ENCODE measurements at places on chromosomes 1 and 21.

DNA sequence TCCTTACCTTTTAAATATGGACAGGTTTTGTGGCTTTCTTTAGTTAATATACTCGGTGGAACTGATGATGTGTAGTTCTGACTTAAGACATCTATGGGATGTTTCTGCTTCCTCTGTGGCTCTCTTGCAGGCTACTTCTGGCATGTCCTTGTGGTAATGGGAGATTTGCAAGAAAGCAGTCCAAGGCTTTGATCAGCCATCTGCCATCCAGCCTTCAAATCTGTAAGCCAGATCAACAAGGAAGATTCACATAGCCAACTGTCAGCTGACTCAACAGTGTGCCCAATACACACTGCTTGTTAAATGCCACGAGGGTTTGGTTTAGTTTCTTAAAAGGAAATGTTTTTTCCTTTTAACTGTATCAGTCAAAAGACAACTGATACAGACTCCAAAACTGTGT, 722.2 kb upstream of the CHRM3 start:
- no peak for DNase-seq

GRCh38 chr21:42746593-42747275, 93.3 kb downstream of the PDE9A start:
- DNase-seq = no peak

GRCh38 chr1:95111014-95111413, 6.1 kb upstream of the TLCD4 start:
- peak; percentile 72 for DNase-seq

- DNase-seq = no peak
Observed at GRCh38 chr1:87074001-87074795, 159.8 kb downstream of the HS2ST1 start.

GRCh38 chr1:195569934-195570333, 1038.3 kb downstream of the KCNT2 start:
- DNase-seq = no peak

DNA sequence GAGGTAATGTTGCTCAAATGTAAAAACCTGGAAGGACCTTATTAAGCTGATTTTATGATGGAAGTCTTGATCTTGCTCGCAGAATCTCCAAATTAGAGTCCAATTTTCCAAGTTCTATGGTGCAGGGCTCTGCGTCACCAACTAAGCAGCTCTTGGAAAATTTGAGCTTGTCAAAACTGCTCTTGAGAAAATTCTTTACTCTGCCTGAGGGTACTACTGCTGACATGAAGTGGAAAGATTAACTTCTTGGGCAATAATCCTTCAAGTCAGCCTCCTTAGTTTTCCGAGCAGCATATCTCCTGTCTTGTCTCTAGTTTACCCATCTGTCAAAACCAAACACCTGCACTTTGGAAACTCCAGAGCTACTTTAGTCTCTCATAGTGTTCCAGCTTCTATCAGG, 293.7 kb downstream of the KCTD3 start:
- DNase-seq = no peak

GRCh38 chr21:44260066-44260465, 1.6 kb downstream of the DNMT3L start:
- DNase-seq = no peak

DNA sequence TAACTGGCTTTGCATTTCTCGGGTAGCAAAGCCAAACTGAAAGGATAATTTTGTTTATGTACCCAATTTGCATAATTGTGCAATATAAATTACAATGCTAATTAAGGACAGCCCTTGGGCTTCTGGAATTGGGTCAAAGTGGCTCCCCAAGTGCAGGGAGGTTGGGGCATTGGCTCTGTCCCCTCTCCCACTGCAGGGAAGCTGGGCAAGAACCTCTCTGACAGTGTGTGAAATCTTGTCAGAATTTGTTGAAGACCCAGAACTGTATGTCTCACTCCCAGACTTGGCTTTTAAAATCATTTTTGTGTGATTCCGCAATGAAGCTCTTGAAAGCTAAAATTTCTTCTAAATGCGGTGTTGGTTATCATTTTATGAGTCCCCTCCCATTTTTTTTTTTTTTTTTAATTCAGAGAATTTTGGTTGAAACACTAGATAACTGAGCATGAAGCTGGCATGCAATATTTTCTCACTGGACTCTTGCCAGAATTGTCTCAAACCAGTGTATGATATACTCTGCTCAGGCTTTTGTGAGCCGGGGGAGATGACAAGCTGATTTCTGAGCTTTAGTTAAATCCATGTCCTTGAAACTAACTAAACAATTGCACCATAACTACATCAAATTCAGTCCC, 878.9 kb upstream of the CXADR start:
- DNase-seq = peak; percentile 80

- no peak for DNase-seq
Observed at GRCh38 chr1:115183158-115183557, 93.9 kb upstream of the TSPAN2 start.

DNA sequence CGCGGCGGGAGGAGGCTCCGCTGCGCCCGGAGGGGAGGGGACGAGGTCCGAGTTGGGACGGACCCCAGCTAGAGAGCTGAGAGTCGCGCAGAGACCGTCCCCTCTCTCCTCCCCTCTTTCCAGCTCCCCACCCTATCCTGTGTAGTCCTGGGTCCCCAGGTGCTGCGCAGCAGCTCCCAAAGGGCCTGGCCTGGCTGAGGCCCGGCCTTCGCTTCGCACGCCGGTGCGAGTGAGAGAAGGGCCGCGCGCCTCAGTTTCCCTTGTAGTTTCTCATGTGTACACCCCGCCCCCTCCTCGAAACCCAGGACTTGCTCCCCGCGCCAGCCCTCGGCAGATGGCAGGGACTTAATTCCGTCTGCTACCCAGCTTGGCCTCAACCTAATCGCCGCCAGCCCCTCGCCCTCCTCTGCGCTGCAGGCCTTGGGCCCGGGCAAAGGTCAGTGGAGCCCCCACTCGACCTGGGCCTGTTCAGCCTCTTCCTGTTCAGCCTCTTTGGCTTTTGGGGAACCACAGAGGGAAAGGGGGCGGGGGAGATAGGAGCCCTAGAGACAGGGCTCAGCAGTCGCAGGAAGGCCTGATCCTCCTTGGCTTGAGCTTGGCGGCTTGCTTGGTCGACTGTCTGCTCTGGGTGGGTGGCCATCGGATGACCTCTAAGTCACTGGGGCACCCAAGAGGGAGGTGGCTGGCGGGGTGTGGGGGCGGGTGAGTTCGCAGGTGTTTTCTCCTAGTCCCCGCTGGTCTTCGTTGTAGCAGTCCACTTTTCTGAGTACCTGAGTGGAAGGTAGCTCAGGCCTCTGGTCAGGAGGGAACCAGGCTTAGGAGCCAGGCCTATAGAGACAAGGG, 1.0 kb downstream of the ZNF687 start:
- peak; percentile 36 for DNase-seq

DNA sequence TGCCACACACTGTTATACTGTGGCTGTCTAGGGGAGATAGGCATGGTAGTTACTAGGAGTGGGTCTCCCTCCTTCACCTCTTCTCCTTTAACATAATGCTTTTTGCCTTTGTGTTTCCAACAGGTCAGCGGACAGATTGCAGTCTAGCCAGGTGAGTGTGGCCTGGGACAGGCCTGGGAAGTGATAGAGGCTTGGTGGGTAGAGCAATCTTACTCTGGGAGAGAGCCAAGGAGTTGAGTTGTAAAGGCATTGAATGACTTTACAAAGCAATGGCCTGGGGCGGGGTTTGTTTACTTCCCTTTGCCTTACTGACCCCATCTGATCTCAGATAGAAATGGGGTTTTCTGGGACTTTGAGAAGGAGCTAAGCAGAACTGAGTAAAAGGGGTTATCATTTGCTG, 51.0 kb upstream of the IKBKE start:
- no peak for DNase-seq

DNA sequence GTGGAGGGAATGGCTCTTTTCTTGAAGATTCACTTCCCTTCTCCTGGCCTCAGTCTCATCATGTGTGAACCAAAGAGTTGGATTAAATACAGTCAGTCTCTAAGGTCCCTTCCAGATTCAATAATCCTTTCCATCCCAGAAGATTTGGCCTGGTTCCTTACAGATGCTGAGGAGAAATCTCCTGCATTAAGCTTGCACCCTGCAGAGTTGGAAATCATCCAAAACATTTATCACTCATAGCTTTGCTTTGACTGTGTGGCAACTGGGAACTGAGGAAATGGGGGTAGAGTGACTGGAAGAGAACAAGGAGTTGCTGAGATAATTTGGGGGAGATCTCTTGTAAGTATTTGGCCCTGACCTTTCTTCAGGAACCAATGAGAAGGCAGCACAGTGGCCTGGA, 220.5 kb upstream of the SGIP1 start:
- no peak for DNase-seq

DNA sequence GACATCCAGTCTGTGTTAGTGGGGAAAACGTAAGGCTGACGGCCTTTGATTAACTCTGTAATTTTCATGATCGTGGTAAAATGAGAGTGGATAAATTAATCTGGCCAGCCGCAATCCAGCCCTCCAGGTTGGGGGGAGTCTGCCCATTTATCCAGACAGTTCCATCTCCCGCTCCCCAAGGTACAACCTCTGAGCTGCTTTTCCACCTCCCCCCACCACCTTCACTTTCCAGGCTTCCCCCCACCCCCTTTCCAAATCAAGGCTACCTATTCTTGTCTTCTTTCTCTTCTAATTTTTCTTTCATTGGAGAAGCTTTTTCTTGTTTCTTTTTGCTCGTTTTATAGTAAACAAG, 6.0 kb downstream of the MIER1 start:
- DNase-seq = no peak

DNA sequence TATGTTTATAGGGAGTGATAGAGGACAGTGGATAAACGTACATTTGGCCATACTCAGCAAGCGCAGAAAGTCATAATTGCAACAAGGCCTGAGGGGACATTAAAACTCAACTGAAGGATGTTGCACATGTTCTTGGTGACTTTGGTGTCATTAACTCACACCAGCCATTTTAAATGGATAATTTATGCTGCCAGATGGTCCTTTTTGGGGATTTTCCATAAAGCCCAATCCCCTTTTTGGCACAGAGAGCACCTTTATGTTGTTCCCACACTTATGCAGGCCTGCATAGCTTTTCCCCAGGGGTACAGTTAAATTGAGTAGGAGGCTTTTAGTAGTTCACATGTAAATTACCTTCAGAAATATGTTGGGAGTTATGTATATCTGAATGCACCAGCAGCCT, 279.6 kb downstream of the NFIA start:
- no peak for DNase-seq

DNA sequence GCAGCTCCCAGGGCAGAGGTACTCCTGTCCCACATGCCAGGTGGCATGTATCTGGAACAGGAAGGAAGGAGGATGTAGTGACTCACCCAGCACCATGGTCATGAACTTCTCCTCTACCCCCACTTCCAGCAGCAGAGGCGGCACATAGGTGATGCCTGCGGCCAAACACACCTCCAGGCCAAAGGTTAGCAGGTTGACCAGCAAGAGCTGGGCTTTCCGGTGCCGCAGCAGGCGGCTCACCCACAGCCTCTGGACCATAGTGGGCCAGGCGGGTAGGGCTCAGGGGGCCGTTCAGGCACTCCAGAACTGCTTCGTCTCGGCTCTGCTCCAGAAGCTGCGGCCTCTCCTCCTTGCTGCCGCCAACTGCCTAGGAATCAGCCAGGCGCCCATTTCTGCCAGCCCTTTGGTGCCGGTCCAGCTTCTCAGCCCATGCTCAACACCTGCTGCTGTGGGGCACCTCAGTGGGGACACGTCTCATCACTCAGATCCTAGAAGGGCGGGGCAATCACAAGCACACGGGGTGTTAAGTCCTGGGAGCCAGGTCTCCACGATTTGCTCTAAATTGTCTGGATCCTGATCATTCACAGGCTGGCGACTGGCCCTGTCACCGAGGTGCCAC, 15.8 kb downstream of the SLC45A3 start:
- DNase-seq = no peak

GRCh38 chr1:109272021-109272799, 10.7 kb downstream of the PSRC1 start:
- DNase-seq = no peak

- no peak for DNase-seq
Observed at GRCh38 chr1:205449750-205450443, 5.9 kb downstream of the BLACAT1 start.

GRCh38 chr1:86505564-86505902, 36.8 kb downstream of the CLCA1 start:
- DNase-seq = no peak

GRCh38 chr1:110360431-110360830, 21.3 kb downstream of the RBM15 start:
- no peak for DNase-seq

DNA sequence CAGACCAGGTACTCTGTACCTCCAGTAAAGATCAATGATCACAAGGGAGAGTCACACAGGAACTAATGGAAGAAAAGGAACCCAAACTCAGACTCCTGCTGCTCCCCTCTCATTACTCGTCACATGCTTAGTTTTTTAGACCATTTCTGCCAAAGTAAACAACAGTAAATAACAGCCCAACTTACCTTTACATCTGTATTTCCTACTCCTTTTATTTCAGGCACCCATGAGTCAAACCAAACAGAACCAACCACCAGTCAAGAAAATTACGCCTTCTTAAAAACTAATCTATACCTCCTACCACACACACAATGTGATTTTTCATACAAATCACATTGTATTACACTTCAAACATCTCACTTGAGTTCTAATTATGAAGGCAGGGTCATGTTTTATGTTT, 61.4 kb upstream of the HTR1D start:
- no peak for DNase-seq

GRCh38 chr21:41600116-41600515, 92.2 kb upstream of the TMPRSS2 start:
- DNase-seq = no peak

DNA sequence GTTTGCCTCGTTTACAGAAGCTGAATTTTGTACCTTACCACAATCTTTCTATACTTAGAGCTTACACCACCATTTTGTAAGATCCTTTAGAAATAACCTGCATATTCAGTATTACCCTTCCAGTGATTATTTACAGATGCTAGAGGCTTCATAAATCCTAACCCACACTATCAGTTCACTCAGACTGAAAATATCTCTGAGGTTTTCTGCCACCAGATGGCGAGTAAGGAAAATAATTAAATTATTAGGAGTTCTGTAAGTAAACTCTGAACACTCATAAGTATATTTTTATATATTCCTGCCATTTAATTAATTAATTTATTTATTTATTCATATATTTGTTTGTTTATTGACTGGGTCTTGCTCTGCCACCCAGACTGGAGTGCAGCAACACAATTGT, 1635.2 kb downstream of the PLA2G4A start:
- no peak for DNase-seq

- peak; percentile 43 for DNase-seq
Observed at GRCh38 chr1:201709564-201710295, 119.2 kb upstream of the IPO9 start.

- DNase-seq = peak; percentile 9
Observed at GRCh38 chr21:15701830-15702229, 28.0 kb upstream of the USP25 start.

DNA sequence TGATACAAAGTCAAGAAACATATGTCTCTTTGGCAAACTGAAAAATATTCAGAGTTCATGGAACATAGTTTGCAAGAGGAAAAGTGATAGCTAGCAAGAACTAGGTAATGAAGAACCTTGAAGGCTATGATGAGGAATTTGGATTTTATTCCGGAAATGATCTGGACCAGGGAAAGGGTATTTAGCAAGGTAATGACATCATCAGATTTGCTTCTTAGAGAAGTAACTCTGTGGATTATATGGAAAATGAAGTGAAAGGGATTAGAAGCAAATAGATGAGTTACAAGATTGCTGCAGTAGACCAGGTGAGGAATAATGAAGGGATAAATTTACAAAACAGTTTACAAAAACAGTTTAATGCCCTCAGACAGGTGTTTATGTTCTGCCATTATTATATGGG, 197.3 kb downstream of the RASAL2 start:
- DNase-seq = no peak
